Fibroblast of skin of scalp (primary cell): ENCODE measurements at places on chromosomes 11 and 22.

DNA sequence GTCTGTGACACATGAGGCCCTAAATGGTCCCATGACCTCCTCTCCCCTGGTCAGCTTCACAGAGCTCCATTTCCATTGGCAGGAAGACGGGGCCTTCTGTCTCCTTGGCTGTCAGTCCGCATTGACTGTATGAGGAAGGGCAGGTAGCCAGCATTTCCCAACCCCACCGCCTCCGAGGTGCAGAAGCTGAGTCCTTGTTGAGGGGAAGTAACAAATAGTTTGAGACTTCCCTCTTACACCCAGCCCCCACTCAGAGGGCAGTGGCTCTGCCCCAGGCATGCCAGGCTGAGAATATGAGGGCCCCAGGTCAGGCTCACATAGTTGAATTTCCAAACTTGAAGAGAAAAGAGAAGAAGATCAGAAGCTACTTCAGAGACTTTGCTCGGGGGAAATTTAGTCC, 611.1 kb downstream of the BRD1 start:
- DNase-seq = no peak

- no peak for DNase-seq
Measured at GRCh38 chr11:87575088-87575487, 537.4 kb downstream of the TMEM135 start.

DNA sequence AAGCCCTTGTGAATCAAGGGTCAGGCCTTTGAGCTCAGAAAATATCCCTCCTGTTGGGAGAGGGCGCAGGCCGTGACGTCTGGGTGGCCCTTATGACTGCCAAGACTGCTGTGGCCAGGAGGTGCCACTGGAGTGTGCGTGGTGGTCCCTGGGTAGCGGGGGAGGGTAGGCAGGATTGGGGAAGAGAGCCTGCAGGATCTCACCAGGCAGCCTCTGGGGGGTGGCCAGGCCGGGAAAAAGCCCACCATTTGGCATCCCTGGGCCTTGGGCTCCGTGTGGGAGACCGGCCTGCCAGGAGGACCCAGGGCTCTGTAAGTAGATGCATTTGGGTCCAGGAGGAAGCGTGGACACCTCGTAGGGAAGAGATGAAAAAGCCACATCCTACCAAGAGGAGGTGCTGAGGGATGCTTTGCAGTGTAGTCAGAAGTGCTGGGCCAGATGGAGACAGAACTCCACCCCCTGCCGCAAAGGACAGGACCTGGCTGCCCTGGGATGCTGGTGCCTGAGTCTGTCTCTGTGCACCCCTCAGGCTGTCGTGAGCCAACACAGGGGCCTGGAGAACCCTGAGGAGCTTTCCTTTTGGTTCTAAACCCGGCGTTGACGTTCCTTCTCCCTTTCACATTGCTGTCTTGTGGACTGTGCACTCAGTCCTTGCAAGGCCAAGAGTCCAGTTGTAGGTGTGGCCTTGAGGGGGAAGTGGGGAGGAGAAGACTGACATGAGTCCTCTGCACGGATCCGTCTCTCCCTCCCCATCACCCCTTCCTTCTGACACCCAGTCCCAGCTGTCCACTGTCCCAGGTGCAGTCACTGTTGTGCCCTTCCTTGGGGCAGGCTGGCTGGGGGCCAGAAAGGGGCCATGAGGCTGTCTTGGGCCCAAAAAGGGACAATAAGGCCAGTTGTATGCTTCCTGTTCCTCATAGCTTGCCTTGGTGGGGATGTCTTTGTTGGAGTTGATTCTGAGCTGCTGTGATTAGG, 12.7 kb upstream of the MIEF1 start:
- no peak for DNase-seq

DNA sequence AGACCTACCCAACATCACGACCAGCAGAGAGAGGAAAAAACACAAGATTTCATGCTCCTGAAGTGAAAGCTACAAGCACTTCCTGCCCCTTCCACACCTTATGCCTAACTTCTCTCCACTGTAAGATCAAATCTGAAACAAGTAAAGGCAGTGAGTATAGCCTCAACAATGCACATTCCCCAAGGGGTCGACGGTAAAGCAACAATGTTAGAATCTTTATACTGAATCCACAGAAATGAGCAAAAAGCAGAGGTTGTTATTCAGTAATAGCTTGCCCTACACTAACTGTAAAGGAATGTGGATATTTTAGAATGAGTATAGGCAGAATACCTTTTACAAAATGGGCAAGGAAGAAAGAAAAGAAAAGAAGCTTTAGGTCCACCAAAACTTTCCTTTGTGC, 15.6 kb downstream of the ARFGAP3 start:
- peak; percentile 62 for DNase-seq

- no peak for DNase-seq
Measured at GRCh38 chr11:92752122-92752521, 217.3 kb upstream of the MTNR1B start.

DNA sequence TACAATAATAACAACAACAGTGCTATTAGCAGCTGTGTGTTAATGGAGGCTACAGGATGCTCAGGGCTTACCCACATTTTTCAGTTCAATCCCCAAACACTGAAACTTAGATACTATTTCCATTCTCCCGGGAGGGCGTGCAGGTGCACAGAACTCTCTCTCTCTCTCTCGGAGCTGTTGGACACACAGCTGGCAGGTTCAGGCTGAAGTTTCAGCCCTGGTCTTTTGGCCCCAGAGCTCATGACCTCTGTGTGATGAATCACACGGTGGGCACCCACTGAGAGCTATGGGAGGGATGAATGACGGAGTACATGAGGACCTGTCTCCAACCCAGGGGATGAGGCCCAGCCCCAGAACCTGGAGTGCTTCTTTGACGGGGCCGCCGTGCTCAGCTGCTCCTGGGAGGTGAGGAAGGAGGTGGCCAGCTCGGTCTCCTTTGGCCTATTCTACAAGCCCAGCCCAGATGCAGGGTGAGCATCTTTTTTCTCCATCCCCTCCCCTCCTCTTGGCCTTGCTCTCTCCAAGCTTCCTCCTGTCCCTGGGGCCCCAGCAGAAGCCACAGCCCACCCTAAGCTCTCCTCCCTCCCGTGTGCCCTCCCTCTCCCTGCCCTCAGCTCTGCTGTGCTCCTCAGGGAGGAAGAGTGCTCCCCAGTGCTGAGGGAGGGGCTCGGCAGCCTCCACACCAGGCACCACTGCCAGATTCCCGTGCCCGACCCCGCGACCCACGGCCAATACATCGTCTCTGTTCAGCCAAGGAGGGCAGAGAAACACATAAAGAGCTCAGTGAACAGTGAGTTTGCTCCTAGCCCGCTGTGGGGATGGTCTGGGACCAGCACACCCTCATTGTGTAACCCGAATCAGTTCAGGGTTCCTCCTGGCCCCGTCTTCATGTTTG, 16.9 kb downstream of the CSF2RB start:
- no peak for DNase-seq

- DNase-seq = peak; percentile 36
Measured at GRCh38 chr11:59666969-59667368, 1.9 kb downstream of the PATL1 start.

DNA sequence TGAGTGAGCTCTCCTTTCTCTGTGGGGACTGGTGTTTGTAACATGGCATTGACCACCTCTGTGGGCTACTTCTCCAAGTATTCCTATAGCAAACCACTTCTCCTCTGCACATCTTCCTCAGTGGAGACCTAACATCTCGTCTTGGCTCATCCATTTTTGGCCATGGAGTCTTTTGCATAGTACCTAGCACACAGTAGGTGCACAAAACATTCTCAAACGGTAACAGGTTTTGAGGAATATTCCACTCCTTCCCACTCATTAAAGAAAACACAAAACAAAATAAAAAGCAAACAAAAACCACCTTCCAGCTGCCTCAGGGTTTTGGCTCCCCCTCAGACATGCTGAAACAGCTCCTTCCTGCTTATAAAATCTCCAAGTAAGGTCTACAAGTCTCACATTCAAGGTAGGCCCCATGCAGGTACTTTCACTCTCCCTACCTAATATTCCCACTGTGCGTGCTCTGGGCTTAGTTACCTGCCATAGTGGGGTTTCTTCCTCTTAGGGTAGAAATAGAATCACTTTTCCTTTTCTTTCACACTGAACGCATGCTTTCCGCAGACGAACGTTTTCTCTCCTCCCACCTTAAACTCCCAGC, 132.4 kb downstream of the RBFOX2 start:
- DNase-seq = no peak

DNA sequence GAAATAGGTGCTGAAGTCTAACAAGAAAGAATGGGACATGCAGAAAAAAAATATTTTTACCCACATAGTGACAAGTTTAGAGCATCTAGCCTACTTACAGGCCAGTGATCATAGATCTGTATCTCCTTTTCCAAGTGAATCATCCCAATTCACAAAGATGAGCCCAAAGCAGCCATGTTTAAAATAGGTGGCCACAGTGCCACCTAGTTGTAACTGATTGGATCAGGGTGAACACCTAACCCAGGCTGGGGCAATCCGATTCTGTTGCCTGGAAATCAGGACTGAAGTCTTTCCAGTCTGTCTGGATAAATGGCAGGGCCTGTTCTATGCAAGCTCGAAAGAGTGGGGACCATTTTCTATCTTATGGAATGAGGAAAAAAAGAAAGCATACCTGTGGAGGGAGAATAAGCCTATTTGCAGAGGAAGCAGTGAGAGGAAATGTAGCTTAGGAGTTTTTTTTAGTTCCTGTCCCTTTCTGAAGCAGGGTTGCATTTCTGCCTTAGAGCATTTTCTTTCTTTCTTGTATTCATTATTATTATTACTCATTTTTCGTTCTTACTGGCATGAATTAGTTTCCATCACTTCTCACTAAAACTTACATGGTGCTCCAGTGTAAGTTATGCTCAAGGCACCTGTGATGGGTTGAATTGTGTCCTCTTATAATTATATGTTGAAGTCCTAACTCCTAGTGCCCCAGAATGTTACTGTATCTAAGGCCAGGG, 113.2 kb upstream of the RAG2 start:
- DNase-seq = no peak

GRCh38 chr11:75820645-75821044, 5.6 kb downstream of the UVRAG start:
- DNase-seq = no peak

DNA sequence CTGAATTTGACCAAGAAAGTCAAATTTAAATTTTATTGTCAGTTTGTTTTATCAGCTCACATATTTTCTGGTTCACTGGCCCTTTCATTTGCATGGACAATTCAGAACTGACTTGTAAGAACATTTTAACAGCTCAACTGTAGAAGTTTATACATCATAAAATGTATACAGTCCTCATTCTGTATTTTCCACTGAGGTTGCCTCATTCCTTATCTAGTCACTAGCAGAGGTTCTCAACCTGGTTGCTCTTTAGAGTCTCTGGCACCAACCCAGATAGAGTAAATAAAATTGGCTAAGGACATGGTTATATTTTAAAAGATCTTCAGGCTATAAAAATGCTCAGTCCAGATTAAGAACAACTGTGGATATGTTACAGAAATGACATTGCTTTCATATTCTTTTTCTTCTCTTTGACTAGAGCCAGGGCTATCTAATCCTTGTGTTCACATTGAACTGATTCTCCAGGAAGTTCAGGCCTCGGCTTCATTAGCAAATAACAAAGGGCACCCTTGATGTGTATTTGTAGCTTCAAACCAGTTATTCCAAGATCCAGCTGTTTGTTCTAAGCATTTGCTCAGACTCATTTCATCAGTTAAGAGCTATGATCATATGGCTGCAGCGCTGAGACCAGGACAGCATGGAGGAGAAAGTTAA, 782.5 kb downstream of the ETS1 start:
- DNase-seq = no peak

- DNase-seq = no peak
Measured at GRCh38 chr22:19352766-19353165, 61.2 kb upstream of the CLTCL1 start.

GRCh38 chr11:62879235-62879978, 1.3 kb upstream of the SLC3A2 start:
- no peak for DNase-seq

GRCh38 chr22:37161443-37161842, 11.7 kb upstream of the IL2RB start:
- DNase-seq = no peak
